Sciatic nerve (tissue), 2 donors: ENCODE measurements at places on chromosomes 7 and 10. TPM values are rescaled to one million over a fixed set of nuclear protein-coding genes. Genes with fewer than 3 reads are reported as not detected.
A peak's percentile ranks its signal among the peaks of the same experiment; 100 is the strongest.

- no peak for DNase-seq
These were observed 1.3 kb upstream of the SPOCK2 start for GRCh38 chr10:72089618-72090017.

Gene GFRA1
- 65.8 TPM for total RNA-seq

Gene ERVW-1
- total RNA-seq = 0.22 TPM

DNA sequence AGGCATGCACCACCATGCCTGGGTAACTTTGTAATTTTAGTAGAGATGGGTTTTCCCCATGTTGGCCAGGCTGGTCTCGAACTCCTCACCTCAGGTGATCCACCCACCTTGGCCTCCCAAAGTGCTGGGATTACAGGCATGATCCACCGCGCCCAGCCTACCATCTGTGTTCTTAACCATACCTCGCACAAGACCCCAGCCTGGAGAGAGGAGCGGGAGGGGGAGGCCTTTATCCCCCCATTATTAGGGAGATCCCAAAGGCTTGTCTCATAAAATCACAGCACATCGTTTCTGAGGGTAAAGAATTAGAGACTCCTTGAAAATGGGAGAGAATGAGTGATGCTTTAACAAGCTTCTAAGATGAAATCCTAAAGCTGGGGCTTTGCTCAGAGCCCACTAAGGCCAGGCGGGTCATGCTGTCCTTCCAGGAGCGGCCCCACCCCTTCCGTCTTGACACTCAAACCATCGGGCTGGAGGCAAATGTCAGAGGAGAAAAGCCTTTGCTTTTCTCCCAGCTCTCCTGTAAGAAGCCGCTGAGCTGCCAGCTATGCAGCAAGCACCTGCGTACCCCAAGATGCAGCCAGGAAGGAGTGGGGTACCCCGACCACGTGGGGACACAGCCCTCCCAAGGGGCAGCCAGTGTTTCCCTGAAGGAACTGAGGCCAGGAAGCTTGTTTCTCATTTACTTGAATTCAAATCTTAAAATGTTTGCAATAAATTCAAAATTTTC lies 339.7 kb downstream of the PTPRN2 start:
- DNase-seq = peak; percentile 18

GRCh38 chr10:5268743-5269142 lies 72.1 kb downstream of the AKR1C4 start:
- no peak for DNase-seq

DNA sequence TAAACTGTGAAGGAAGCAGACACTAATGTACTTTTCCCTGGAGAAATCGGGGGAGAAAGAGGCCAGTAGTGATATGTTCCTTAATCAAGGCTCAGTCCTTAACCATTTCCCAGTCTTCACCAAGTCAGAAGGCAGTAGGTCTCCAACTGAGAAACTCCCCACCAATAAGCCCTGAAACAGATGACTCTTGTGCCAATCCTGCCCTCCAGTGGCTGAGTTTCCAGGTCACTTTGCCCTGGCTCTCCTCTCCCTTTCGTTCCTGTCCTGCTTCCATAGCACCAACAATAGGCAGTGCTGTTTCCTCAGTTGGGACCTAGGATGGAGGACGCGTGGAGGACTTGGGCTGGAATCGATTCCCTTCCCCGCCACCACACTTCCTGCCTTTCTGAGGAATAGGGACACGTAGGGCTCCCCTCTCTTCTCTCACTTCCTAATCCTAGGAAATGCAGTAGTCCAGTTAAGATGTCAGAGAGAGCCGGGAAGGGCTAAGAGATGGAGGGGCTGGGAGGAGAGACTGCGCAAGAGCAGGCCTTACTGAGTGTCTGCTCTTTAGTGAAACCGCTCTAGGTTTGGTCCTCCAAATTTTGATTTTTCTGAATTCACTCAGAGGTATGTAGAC lies 23.4 kb downstream of the ATOH7 start:
- DNase-seq = no peak

DNA sequence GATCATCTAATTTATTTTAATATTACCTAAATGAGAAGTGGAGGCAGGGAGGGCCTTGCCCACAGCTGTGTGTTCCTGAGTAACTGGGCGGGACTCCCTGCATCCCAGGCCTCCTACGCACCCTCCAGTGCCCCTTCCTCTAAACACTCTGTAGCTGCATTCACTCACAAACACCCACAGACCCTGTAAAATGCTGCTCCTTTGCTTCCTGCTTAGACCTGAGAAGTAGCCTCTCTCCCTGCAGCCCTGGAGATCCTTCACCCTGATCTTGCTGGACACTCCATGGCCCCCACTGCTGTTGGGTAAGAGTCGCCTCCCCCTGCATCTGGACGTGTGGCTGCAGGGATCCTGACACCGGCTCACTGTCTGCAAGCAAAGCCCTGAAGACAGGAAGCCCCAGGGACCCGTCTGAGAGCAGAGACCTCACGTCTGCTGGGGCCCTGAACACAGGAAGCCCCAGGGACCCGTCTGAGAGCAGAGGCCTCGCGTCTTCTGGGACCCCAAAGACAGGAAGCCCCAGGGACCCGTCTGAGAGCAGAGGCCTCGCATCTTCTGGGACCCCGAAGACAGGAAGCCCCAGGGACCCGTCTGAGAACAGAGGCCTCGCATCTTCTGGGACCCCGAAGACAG lies 589.8 kb downstream of the DNAJB6 start:
- DNase-seq = no peak

- no peak for DNase-seq
These were observed 106.7 kb downstream of the CYTH3 start for GRCh38 chr7:6165521-6166320.

Gene NEUROG3
- not detected for total RNA-seq

DNA sequence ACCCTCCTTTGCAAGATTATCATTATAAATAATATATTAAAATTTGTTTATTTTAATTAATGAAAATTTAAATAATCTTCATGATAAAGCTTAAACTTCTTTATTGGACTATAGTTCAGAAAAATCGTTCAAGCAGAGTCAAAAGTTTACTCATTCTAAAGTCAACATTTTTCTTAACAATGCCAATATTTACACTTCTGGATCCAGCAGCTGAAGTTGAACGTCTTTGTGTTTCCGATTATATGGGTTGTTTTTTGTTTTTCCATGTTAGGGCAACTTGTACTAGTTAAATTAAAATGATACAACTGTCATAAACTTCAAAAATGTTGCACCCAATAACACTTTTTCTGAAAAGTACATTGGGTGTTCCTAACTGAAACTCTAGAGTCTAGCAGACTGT lies 43.8 kb downstream of the GRB10 start:
- DNase-seq = no peak

DNA sequence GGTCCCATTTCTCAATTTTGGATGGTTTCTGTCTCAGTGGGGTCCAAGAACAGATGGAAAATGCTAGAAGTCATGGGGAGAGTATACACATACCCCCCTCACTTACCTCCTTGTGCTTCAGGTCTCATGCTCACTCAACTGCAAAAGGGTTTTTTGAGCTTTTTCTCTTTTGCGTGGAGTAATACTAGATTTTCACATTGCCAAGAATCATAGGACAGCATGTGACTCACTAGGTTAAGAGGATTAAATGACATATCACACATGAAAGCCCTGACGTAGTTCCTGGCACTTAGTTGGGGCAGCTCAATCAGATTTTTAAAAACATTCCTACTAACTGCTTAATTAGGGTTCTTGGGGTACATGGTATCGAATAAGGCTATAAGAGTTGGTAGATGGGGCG lies 4.5 kb downstream of the PI4K2A start:
- DNase-seq = no peak

- DNase-seq = no peak
These were observed 18.9 kb upstream of the MACC1 start for GRCh38 chr7:20236043-20236442.

Gene GPR15LG
- not detected for total RNA-seq

Gene GHRHR
- total RNA-seq = 1.2 TPM

DNA sequence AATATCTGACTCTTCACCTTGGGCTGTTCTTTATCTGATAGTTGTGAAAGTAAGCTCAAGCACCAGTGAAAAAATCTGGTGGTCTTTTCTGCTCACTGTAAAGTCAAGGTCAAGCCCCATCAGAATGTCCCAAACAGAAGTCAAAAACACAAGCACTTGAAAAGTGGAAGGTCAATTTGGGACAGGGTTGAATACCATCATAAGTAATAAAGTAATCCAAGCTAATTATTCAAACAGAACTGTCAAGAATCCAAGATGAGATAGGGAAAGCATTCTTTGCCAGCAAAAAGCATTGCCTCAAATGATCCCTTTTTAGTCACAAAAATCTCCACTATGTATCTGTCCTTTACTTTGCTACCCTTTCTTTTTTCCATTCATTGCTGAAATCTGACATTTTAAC lies 430.1 kb upstream of the NPVF start:
- no peak for DNase-seq

- no peak for DNase-seq
These were observed 54.7 kb downstream of the ADAMTS14 start for GRCh38 chr10:70726909-70727495.

- peak; percentile 43 for DNase-seq
These were observed 357.4 kb downstream of the GLRX3 start for GRCh38 chr10:130493446-130494145.

DNA sequence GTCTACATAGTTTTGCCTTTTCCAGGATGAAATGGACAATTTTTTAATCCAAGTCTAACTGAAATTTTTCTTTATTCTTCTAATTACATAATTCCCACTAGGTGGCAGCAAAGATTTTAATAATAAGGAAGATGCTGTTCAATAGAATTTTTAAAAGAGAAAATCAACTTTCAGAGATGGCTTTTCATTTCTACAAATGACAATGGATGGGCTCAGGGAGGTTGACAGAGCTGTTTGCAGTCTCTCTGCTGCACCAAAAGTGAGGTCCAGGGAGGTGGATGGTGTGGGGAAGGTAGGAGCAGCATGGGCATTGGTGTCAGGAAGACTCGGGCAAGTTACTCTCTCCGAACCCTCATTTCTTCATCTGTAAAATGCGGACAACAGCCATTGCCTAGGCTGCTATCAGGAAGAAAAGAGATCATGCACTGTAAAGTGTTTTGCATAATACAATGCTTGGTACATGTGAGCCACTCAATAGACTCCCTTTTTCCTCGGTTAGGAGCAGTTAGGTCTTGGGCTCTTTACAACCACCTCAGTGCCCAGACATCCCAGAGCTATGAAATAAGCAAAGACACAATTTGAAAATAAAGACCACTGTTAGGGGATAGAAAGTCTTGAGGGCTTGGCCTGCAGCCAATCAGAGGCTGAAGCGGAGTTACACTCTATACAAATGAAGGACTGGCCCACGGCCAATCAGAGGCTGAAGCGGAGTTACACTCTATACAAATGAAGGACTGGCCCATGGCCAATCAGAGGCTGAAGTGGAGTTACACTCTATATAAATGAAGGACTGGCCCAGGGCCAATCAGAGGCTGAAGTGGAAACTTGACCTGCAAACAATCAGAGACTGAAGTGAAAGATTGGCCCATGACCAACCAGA lies 107.1 kb downstream of the ABLIM1 start:
- peak; percentile 83 for DNase-seq

DNA sequence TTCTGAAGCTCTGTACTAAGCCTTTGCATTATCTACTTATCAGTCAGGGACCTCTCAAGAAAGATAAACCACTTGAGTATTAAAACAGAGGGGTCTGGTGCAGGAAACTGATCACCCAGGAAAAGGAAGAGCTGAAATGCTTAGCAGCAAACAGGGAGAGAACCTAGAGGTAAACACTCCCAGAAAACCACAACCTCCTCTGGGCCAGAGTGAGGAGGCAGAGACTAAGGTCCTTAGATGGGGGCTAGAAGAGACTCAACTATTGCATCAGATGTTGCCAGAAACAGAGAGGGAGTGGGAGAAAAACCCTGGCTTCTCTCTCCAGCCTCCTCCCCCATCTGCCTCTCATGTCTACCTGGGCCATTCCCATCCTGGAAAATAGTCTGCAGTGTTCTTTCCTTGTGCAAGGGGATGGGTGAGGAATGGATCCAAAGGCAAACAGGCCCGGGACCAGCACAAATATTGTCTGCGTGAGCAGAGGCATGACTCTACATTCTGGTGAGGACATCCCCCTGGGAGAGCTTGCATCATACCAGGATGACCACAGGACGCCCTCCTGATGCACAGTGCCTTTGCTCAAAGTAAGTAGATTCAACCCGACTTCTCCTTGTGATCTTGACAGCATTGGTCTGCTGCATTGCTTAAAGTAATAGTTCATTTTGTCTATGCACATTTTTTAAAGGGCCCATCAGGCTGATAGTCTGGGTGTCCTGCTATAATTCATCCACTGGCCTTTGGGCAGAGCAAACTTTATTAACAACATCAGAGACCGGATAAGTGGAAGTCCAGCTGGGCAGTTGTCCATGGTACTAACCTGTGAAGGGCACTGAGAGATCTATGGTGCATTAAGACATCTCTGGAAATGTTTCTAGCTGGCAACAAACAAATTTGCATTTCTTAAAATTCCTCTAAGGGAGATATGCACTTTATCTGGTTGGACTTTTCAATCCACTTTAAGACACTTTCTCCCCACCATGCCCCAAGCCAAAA lies 22.4 kb upstream of the ODAD2 start:
- no peak for DNase-seq

GRCh38 chr7:24510759-24511158 lies 62.5 kb upstream of the PALS2 start:
- no peak for DNase-seq

- DNase-seq = peak; percentile 55
These were observed 40.9 kb downstream of the PPIF start for GRCh38 chr10:79387974-79388850.

- no peak for DNase-seq
These were observed 2.5 kb downstream of the SH3PXD2A start for GRCh38 chr10:103852856-103853255.

DNA sequence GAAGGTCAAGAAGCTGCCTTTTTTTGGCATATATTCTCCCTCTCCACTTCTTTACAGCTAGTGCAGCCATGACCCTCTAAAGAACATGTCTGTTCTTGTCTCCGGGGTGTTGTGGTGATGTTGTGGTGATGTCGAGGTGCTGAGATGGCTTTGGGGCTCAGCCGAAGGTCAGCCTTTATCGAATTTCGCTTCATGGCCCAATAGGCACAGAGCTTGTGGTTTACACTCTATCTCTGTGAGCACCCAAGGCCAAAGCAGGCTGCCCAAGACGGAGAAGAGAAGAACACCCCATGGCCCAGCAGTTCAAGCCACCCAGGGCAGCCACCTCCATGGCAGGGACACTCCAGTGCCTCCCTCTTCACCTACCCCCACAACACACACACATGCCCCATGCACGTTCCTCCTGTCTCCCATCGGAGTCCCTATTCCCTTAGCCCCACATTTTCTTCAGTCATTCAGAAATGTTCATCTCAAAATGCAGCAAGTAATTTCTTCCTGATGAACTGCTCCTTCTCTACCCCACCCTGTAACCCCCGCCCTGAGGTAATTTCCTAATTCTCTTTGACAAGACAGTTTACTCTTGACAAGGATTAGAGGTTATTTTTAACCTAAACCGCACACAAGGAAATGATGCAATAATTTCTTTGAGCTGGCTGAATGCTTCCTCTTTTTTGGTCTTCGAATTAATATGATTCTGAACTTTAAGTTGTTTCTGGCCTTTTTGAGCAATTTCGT lies 18.6 kb upstream of the ADRB1 start:
- no peak for DNase-seq

DNA sequence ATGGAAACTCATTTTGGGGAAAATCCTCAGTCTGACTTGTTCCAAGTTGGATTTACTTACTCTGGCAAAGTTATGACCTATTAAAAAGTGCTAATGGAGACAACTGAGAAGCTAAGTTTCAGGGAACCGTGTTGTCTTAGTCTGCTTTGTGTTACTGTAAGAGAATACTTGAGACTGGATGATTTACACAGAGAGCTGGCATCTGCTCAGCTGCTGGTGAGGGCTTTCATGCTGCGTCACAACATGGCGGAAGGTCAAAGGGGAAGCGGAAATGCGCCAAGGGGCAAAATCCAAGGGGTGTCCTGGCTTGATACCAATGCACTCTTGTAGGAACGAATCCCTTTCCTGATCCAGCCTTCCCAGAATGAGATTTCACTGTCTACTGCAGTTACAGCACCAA lies 46.4 kb downstream of the MTURN start:
- no peak for DNase-seq
